ENCODE measurements at places on chromosomes 13 and 19.

GRCh38 chr13:48184260-48184659 lies 48.7 kb upstream of the ITM2B start:
- DNase-seq = no peak

GRCh38 chr13:32423592-32423991 lies 4.3 kb downstream of the N4BP2L1 start:
- no peak for DNase-seq

DNA sequence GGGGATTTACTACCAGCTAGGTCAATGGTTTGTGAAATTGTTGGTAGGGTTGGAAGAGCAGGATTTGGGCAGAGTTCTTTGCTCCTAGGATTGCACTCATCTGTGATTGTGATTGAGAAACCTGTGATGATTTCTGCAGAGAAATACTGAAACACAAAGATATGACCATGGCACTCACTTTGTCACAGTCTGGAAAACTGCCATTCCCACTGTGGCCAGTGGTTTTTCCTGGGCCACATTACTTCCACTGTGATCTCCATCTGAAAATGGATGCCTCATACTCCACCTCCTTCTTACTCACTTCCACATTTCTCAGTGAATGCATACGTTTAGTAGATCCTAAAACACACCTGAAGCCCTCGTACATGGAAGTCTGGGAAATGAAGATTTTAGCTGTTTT lies 593.2 kb downstream of the LMO7 start:
- no peak for DNase-seq

- DNase-seq = no peak
These were observed 149.5 kb upstream of the TSHZ3 start for GRCh38 chr19:31498781-31499180.

- DNase-seq = no peak
These were observed 10.0 kb downstream of the SBNO2 start for GRCh38 chr19:1163934-1164683.

DNA sequence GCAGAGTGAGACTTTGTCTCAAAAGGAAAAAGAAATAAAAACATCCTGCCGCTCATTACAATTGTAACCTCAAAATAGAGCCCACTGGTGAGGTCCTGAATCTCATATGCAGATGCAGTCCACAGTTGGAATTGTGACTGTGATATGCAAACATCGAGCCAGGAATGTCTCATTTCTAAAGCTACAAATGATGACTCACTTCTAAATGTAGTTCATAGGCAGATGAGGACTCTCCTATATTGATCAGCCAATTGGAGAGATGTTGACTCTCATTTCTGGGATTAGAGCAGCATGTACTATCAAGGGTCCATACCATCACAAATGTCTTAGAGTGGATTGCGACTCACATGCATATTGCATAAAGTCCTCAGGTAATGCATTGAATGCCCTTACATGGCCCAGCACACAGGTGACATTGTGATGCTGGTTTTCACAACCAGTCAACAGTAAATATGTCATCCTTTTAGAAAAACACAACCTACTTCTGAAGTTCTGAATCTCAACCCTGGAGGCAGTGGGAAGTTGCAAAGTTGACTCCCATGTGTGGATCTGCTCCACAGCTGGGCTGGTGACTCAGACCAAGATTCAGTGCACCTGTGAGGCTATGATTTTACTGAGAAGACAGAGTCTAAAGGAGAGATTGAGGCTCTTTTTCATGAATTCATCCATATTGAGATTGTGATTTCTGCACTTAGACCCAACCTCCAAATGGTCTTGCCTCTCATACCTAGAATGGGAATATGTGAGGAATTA lies 16.9 kb upstream of the ZNF254 start:
- DNase-seq = no peak

GRCh38 chr13:62710787-62711186 lies 1295.1 kb upstream of the PCDH20 start:
- no peak for DNase-seq

DNA sequence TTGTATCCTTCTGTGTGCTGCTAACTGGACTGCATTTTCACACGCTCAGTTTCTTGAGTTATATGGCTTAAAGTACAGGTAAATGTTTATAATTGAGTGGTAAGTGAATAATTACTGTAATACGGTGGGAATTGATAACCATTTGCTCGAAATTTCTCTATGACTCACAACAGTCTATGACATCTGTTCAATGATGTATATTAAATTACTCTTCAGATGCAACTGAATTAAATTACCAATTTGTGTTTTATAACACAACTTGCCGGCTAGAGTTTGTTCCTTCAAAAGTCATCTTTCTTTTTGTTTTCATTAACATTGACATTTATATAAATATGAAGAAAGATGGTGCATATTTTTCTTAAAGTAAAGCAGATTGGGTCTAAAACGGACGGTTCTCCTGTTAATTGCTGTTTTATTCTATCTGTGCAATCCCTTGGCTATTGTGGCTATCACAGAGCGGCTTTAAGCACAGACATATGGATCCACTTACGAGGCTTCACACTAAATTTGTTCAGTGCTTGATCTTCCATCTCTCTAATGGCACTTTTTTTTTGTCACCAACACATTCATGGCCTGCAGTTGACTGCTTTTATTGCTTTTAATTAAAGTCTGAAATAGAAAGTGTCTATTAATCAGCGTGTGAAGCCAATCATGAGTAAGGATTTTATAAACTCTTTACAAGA lies 1291.6 kb upstream of the SLC10A2 start:
- DNase-seq = no peak

- DNase-seq = no peak
These were observed 170.6 kb downstream of the KCTD12 start for GRCh38 chr13:76715621-76716020.
